ENCODE measurements at places on chromosomes 5 and 9.

DNA sequence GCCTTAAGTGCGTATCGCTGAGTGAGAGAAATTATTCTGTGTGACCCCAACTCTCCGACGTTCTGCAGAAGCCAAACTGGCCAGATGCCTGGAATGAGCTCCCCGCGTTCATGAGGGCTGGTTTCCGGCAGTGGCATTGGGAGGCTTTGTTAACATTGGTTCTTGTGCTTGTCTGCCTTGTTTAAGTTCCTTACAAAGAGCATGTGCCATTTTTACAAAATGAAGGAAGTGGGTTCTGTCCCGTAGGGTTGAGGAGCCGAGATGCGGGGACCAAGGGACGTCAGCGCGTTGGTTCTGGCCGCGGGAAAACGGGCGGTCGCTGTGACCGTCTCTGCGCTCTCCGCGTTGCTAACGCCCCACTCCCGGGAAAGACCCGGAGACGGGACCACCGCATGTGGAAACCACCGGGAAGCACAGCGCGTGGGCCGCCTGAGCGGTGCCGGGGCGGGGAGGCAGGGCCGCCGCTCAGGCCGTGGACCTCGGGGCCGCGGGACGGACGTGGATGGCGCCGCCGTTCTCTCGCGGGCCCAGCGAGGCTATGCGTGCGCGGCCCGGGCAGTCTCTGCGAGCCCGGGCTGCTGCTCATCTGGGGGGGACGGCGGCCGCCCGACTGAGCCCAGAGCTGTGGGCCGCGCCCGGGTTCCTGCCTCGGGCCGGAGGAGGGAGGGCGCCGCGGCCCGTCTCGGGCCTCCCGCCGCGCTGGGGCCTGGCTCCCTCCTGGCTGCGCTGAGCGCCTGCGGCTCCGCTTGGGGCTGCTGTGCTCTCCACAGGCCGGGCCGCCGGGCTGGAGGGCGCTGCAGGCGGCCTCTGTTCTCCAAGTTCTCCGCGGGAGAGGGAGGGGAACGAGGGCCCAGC lies 13.4 kb downstream of the RABL6 start:
- DNase-seq, result no peak

DNA sequence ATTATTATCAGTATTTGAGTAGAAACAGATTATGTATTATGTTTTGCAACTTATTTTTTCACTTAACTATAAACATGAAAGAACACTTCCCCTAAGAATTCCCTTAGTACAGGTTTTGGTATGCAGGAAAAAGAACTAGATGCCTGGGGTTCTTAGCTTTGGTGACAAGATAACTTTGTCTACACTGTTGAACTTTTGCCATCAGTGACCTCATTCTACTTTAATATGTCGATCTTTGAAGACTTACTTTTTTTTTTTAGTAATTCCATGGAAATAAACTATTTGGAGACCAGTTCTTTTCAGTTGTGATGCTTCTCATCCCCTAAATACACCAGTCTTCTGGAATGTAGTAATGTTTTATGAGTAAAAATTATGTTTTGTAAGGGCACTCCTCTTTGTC lies 34.3 kb downstream of the ZNF462 start:
- no peak for DNase-seq

DNA sequence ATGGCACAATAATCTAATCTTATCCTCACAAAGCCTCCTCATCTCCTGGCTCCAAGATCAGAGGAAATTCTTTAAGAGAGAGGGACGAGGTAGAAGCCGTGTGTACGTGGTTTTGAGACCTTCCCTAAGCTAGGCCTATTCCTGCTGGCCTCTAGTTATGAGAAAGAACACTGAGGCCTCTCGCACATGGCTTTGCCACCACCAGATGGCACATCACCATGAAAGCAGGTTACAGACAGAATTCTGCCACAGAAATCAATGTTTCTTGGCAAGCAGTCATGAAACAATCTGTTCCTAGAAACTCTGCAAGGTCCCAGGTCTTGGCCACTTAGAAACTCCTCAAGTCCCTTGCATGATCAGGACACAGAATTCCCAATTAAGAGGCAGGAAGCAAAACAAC lies 268.2 kb upstream of the TAS2R1 start:
- no peak for DNase-seq

DNA sequence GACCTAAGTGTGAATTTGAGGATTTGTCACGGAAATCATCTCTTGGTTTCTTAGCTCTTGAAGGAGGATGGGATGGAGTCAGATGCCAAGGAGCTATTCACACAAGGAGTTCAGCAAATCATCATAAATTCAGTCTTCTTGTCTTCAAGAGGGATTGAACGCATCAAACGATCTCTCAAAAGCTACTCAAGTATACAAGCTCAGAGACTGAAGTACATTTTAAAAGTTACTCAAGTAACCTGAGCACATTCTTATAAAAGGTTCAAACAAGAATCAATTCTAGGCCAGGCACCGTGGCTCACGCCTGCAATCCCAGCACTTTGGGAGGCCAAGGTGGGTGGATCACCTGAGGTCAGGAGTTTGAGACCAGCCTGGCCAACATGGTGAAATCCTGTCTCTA lies 21.1 kb upstream of the GOLPH3 start:
- no peak for DNase-seq

- no peak for DNase-seq
Observed at GRCh38 chr5:160330212-160330611, 17.8 kb upstream of the CCNJL start.

- DNase-seq, result no peak
Observed at GRCh38 chr9:128128836-128129590, 1.5 kb upstream of the PTGES2 start.

- no peak for DNase-seq
Observed at GRCh38 chr5:141804475-141804874, 73.7 kb downstream of the PCDH1 start.

DNA sequence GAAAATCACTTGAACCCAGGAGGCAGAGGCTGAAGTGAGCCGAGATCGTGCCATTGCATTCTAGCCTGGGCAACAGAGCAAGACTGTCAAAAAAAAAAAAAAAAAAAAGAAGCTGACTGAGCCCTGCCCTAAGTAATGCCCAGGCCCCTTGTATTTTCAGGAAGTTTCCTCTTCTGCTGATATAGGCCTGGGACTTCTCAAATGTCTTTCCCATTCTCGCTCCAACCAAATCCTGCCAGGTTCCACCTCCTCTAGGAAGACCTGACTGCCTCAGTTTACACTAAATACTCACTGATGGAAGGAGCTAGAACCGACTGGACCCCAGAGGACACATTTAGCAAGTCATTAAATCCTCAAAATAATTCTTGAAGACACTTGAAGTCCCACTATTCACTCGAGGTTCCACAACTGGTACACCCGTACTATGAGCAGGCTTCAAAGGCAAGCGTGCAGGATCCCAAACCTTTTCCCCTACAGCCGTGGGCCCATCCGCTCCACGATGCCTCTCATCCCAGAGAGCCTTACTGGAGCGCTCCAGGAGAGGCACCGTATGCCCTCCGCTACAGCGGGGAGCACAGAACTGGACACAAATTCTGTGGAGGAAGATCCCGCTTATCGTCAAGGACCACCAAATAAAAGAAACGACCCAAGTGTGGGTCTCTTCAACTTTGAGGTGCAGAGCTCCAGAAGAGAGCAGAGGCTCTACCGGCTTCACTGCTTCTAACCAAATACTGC lies 676 bp downstream of the NOL6 start:
- no peak for DNase-seq

DNA sequence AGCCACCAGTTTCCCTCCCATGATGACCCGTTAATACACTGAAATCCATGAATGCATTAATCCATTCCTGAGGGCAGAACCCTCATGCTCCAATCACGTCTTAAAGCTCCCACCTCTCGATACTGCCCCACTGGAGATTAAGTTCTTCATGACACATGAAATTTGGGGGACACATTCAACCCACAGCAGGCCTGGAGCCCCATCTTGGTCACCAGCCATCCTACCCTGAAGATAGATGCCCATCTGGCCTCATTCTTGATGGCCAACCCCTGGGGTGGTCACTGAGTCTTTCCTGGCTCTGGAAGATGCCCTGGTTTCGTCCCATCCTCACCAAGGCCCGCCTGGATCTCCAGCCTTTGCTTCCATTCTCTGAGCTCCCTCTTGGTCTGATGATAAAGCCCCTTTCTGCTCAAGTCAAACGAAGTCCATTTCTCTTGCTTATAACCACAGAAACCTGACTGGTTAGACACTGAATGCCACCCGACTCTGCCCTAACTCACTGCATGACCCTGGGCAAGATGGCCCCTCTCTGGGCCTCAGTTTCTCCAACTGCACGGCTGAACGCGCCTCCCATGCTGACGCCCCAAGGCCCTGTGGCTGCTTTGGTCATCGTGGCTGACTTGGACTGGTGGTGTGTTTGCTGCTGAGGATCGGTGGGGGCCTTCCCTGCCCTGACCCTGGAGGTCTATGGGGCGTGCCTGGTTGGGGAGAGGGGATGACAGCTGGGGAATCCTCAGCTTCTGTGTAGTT lies 138.4 kb upstream of the IER5L start:
- no peak for DNase-seq

- DNase-seq, result no peak
Observed at GRCh38 chr5:139022528-139022927, 147.4 kb upstream of the LRRTM2 start.

DNA sequence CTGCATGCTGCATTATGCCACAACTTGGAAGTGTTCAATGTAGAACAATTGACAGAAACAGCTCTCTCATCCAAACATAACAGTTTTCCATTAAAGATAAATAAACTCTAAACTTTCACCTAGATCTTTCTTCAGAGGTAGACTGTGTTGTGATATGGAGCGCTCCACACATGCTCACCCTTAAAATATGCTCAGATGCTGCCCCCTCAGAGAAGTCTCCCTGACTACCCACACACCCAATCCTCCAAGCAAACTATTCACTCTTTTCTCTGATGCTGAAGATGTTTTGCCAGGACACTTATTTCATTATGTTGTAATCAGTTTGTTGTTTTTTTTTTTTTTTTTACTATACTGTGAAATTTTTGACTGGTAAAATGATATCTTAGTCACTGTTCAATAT lies 206.6 kb upstream of the RASA1 start:
- DNase-seq, result no peak
